ENCODE measurements at places on chromosomes 16 and 17.

- DNase-seq: peak; percentile 36
Measured at GRCh38 chr17:40242774-40243173, 23.7 kb downstream of the WIPF2 start.

DNA sequence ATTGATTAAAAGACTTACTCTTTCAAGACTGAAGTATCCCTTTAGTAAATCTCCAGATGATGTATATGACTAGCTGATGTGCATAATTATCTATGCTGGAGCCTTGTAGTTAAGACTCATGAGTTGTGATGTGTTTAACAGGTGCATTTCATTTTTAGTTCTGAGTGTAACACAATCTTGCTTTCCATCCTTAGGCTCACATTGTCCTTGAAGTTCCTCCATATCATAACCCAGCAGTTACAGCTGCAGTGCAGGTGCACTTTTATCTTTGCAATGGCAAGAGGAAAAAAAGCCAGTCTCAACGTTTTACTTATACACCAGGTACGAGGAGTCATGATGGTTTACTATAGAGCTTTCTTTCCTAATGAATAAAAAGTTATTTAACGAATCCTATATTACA, 52.9 kb downstream of the ESRP2 start:
- DNase-seq: no peak

DNA sequence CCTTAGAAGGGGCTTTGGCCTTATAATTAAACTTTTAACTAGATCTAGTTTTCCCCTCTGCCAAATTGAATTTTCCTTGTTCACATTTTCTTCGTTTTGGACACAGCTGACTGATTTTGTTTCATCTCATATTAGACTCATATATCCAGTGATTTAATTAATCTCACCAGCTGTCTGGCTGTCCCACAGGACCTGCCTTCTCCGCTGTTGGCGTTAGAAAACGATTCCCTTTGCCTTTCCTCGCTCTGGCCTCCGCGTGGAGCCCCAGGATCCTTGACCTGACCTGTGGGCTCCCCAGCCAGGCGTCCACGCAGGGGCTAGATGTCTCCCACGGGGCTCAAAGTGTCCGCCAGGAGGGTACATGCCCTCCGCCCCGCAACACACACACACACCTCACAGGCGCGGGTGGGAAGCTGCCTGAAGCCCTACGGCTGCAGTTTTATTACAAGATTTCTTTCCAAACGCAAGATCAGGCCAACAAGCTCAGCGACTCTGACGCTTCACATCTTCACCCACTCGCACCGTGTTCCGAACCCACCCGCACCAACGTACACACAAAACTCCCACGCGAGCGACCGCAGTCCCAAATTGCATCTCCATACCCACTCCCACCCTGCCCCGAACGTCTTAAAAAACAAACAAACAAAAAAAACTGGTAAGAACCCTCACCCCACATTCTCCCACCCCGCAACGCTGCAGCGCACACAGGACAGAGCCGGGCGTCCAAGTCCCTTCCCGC, 1.1 kb downstream of the RPRML start:
- no peak for DNase-seq

GRCh38 chr17:82246365-82247181, 17.7 kb downstream of the SLC16A3 start:
- no peak for DNase-seq

DNA sequence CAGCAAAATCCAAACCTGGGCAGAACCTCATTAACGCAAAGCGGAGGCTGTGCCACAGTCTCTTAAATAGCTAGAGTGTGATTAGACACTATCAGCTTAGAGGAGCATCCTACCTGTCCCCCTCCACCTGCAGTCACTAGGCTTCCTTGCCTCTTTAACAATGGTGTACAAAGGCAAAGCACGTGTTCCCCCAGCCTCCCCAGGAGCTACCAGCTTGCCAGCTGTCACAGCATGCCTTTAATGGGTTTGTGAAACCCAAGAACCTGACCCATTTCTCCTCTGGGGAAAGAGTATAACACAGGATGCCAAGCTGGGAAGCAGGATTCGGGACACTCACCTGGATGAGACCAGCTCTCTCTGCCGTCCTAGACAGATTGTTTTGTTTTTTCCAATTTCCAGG, 37.2 kb upstream of the TBX2 start:
- DNase-seq: no peak

GRCh38 chr17:73827627-73828291, 183.5 kb upstream of the SDK2 start:
- DNase-seq: no peak

DNA sequence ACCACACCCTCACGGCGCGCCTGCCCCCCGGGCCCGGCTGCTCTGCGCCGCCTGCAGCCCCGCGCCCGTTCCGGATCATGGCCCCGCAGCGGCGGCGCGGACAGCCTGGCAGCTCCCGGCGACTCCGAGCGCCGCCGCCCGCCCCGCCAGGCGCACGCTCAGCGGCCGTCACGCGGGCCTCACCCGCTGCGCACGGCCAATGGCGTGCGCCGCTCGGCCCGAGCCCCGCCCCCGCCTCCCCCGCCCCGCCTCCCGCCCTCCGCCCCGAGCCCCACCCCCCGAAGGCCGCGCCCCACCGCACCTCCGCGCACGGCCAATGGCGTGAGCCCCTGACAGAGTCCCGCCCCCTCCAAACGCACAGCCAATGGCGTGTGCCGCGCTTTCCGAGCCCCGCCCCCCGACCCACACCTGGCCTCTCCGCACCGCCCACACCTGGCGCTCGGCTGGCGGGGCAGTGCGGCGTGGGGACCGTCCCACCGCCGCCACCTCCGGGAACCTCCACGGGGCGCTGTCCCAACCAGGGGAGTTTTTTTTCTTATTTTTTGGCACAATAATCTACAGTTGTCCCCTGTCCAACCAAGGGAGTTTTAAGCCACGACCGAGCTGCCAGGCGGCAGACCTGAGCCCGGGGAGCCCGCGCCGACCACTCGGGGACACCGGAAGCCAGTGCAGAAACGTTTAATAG, at the start of gene PCYT2:
TSS of gene PCYT2 (minus strand) at position 123 of the 685 bp plus-strand sequence. CDS start at position 79, 44 bp downstream.
- DNase-seq: peak; percentile 55

DNA sequence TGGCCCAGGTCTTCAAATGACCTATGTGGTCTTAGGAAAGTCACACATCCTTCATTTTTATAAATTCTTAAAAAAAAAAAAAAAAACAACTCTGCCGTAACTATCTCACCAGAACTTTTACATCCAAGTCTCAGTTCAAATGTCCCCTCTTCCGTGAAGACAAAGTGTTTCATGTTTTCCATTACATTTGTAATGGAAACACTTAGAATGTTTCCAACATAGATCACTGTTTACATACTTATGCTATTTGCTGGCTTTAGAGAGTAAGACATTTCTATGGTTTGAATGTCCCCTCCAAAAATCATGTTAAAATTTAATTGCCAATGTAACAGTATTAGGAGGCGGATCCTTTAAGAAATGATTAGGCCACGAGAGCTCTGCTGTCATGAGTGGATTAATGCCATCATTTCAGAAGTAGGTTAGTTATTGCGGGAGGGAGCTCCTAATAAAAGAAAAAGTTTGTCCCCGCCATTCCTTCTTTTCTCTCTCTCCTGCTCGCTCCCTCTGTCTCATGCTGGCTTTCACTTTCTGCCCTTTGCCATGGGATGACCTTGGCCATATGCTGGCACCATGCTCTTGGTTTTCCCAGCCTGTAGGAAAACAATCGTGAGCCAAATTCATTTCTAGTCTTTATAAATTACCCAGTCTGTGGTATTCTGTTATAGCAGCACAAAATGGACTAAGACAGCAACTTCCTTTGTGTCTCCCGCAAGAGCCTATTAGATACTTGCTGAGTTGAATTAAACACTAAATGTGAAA, 887.8 kb upstream of the SOX9 start:
- DNase-seq: no peak

DNA sequence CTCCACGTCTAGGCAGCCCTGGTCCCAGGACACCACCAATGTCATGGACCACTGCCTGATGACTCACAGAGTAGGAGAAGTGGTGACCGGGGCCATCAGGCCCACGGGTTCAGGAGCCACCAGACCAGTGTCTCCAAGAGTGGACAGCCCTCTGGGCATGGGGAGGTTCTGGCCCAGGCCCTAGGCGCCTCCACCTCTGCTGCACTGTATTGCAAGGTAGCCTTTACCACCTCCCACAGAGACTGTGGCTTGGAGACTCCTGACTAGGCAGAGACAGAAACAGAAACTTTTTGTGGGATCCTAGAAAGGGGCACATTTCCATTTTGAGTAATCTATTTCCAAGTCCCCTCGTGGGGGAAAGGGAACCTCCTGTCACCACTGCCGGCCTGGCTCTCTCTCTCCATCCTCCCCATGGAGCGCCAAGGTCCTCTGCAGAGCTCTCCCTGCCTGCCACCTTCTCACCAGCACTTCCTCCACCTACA, 2.9 kb downstream of the CDIP1 start:
- DNase-seq: no peak

- DNase-seq: no peak
Measured at GRCh38 chr17:29346462-29346861, 43.7 kb upstream of the TAOK1 start.

- no peak for DNase-seq
Measured at GRCh38 chr17:75683583-75683982, 16.4 kb downstream of the SAP30BP start.

DNA sequence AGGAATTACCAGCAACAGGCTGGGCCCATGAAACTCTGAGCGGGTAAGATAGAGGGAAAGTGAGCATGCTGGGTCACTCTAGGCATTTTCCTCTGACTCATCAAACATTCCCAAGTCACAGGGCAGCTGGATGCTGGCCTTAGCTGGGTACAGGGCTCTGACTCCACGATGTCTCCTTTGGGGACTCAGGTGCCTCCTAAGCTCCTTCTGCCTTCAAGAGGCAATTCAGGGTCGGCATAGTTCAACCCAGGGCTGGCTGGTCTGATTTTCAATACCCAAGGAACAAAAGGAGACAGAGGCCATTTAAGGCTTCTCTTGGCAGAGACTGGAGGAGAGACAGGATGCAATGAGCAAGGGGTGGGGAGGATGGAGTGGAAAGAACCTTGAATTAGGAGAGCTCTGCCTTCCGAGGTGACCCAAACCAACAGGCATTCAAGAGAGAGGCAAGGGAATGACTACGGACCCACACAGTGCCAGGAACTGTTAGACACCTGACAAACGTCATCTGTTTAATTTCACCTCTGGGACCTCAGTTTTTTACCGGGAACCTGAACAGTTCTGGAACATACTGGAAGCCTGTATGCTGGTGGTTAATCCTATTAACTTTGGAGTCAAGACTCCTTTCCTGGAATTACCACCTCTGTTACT, 910 bp downstream of the WBP2 start:
- no peak for DNase-seq

DNA sequence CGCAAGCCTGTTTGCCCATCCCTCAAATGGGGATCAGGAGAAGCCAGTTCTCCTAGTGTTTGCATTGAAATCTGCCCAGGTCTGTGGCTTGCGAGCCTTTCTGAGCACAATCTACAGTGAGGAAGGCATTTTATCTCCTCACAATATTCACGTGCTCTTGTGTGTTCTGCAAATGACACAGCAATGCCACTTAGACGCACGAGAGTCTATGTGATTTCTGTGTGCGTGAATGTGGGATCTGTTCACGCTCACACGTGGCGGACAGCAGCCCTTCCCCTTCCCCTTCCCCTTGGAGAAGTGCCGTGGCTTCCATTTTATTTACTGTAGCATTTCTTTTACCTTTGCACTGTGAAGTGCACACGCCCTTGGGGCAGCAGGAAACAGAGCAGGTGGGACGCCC, 17.7 kb upstream of the CBFA2T3 start:
- no peak for DNase-seq

- no peak for DNase-seq
Measured at GRCh38 chr16:84084570-84085270, 32.0 kb downstream of the MBTPS1 start.

Measured in fibroblast of skin of left biceps (primary cell).